Activated CD4-positive, alpha-beta T cell treated with anti-CD3 and anti-CD28 coated beads, Interleukin-2, amount 10 ng/mL, durations not matched to agents 7 days and 5 days (primary cell): ENCODE measurements at places on chromosomes 5 and 9. TPM values are rescaled to one million over a fixed set of nuclear protein-coding genes. Genes with fewer than 3 reads are reported as not detected.

The DOLPP1 gene
- total RNA-seq = 19.5 TPM

- no peak for DNase-seq
Measured at GRCh38 chr9:93587284-93587650, 10.9 kb downstream of the PHF2 start.

DNA sequence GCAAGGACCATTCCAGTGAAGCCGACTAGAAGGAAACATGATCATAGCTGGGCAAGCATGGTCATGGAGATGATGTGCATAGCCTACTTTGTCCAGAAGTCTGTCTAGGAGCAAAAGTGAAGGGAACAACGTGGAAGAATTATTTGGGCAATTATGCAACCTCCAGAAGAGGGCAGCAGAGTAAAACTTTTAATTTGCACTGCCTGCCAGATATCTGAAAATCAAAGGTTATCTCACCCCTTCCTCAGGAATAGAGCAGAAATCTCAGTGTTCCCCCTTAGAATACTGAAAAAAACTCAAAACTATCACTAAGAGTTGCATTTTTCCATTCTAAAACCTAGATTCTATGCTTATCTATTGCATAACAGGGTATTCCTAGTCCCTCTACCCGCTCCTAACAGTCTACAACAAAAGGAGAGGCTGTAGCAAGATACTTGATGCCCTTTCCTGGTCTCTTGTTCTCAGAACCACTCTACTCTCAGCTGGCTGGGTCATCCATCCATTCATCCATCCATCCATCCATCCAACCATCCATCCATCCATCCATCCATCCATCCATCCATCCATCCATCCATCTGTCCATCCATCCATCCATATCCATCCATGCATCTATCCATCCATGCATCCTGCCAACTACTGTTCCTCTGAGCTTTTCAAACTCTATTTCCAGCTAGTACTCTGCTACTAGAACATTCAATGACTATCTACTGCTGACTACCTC, 8.4 kb upstream of the SETD9 start:
- peak; percentile 55 for DNase-seq

DNA sequence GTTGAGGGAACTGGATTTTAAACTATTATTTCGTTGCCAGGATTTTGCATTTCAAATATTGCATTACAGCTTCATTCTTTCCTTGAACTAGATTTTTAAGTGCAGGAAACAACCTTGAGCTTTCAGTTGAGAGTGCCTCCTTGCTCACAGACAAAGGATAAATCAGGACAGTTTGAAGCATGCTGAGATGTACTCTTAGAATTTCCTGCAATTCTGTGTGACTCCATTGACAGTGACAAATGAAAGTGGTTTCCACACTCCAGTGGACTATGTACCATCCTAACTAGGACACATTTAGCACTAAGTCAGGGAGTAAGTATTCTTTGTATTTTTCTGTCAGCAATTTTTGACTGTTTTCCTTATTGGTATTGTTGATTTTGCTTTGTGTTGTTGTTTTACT, 100.0 kb upstream of the PLCXD3 start:
- DNase-seq = no peak

GRCh38 chr5:98328015-98328414, 445.4 kb upstream of the RGMB start:
- no peak for DNase-seq

GRCh38 chr5:132446621-132447020, 44.0 kb downstream of the IRF1 start:
- no peak for DNase-seq
